ENCODE measurements at places on chromosomes 3 and 15.

DNA sequence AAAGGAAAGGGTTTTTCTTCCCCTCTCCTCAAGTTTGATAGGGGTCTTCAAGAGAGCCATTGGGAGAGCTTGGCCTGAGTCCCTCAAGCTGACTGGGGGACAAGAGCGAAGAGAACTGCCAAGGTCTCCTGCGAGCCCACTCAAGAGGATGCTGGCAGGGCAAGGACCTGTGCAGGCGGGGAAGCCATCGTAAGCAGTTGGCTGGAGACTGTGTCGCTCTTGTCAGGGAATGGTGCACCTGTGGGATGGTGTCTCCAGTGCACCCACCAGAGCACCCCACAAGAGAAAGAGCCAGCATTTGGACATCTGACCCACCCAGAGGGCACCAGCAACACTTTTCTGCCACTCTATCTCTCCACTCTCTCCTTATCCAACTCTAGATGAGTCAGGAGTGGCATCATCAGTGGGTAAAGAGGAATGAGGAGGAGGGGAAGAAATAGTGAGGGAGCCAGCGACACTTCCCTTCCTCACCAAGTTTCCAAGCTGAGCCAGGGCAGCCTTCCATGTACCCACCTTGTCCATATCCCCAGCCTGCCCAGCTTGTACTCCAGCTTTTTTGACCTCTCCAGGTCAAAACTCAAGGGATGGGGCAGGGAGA is 13.6 kb upstream of the XIRP1 start:
- DNase-seq = no peak

- DNase-seq = no peak
Observed at GRCh38 chr15:88987934-88988671, 74.9 kb upstream of the MFGE8 start.

- DNase-seq = peak; percentile 39
Observed at GRCh38 chr3:16836505-16837237, 48.1 kb upstream of the PLCL2 start.

DNA sequence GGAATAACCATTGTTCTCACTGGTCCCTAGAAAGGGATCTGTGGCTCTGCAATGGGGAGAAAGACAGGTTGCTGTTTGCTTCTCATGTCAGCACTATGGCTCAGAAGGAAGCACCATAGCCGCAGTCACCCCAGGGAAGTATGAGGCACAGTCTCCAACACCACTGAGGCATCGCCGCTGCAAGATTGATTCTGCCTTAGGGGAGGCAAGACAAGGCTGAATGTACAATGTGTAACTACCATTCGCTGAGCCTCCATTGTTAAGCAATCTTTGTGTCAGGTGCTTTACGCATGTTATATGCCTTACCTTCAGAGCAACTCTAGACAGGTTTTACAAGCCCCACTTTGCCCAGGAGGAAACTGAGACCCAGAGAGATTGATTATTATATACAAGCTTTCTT is 100.7 kb upstream of the KCNMB2 start:
- no peak for DNase-seq

DNA sequence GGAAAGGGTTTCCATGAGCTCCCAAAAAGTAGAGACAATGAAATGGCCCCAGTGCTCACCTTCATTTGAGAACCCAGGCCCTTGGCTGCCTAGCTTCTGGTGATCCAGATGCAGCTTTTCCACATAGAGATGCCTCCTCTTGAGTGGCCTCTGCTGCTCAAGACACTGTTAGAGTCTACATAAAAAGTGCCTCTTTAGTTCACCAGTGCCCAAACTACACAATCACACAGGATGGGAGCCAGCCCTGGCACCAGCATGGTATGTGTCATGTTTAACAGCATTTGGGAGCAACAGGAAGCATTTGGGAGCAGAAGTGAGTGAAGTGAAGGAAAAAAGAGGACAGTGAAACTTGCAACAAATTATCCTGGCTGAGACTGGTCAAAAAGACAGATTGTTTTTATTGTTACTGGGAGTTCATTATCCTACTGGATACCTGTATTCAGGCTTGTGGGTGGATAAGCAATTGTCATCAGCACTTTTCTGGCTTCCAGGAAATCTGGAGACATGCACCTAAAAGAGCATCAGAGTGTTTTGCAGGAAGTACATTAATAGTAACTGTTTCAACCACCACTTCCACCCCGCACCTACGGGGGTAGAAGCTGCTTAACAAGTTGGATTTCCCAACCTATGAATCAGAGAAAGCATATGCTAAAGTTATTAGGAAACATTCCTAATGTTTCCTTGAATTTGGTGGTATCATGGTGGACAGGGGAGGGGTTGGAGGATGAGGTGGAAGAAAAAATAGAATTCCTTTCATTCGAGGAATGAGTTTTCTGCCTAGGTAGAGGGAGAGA is 416.2 kb downstream of the IGSF11 start:
- DNase-seq = no peak

DNA sequence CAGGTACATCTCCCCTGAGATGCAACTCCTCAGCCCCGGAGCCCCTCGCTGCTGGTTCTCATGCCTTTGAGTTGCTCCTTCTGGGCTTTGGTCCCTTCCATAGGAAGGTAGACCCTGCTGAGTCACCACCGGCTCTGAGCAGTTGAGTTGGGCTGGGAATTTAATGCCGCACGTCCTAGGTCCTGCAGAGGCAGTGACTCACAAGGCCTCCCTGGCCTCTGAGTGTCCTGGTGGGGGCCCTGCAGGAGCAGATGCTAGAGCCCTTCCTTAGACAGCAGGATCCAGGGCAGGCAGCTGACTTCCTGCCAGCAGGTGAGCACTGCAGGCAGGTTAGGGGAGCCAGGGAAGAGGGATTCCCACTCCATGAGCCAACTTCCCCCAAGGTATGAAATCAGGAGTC is 5.5 kb upstream of the NTRK3 start:
- DNase-seq = no peak

DNA sequence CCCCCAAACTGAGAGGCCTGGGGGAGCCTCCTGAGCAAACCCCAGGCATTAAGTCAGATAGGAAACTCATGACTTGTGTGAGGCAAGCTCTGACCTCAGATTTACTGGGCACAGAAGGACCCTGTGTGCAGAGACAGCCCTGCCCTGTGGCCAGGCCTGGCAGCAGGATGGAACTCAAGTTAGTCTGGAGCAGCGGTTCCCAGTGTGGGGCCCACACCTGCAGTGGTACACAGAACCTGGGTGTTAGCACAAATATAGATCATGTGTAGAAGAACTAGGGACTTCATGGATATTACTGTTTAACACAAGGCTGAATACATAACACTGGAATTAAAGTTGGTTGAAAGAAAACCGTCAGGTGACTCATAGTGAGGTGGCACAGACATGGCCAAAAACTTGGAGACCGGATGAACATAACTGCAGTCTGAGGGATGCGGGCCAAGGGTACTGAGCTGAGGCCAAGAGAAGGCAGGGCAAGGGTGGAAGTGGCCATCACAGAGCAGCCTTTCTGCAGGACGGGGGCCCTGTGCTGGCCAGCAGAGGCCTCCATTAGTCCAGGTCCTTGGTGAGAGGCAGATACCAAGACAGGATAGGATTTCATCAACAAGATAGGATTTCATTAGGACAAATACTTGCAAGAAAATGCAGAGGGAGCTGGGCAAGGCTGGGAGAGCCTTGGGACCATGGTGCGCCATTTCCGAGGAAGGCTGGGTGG is 40.9 kb downstream of the IRAK2 start:
- DNase-seq = peak; percentile 77

All from myocyte (in vitro differentiated cells).